ENCODE measurements at places on chromosomes 6 and 20. TPM values are rescaled to one million over a fixed set of nuclear protein-coding genes. Genes with fewer than 3 reads are reported as not detected.

DNA sequence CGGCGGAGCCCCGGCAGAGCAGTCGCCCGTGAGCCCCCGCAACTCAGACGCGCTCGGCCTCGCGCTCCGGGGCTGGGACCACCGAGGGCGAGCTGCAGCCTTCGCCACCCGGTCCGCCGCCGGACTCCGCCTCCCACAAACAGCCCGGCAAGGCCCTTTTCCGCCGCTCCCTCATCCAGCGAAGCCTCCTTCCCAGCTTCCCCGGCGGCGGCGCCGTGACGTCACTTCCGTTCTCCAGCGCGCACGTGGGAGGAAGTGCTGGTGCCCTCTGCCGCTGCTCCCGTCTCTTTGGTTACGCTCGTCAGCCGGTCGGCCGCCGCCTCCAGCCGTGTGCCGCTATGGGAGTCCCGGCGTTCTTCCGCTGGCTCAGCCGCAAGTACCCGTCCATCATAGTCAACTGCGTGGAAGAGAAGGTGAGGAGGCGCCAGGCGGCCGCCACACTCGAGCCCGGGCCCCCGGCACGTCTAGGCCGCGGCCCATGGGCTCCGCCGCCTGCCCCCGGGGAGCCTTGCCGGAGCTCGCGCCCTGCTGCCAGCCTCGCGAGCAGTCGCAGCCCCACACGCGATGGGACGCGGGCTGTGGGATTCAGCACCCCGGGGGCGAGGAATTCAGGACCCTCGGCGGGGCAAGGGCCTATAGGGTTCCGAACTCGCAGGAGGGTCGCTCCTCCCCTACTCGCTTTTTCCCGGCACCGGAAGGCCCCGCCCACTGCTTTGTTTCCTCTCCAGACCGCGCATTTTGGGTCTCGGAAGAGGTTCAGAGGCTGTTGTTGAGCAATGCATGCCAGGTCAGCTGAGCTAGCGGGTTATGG lies at the start of gene XRN2:
Gene XRN2, plus strand, starts transcription at position 271 of the 811 bp plus-strand sequence. Its CDS starts 68 bp downstream, at position 339.
- peak; percentile 96 for DNase-seq

GRCh38 chr20:38680500-38681306 lies 43.6 kb upstream of the SLC32A1 start:
- DNase-seq: peak; percentile 71

DNA sequence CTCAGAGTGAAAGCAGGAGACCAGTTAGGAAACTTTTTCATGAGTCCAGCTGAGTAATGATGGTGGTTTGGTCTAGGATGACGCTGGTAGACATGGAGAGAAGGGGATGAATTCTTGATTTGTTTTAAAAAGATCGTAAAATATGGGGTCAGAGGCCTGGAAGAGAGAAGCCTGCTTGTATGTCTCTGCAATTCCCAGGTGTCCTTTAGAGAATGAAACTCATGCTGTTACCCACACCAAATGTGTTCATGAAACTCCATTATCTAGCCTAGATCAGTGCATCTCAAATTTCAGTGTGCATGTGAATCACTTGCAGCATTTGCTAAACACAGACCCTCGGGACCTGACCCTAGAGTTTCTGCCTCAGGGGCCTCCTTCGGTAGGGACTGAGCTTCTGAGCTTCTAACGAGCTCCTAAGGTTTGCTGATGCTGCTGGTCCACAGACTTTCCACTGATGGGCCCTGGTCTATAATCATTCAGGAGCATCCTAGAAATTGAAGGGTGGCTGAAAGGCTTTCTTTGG lies 302.0 kb upstream of the PLCB4 start:
- no peak for DNase-seq

DNA sequence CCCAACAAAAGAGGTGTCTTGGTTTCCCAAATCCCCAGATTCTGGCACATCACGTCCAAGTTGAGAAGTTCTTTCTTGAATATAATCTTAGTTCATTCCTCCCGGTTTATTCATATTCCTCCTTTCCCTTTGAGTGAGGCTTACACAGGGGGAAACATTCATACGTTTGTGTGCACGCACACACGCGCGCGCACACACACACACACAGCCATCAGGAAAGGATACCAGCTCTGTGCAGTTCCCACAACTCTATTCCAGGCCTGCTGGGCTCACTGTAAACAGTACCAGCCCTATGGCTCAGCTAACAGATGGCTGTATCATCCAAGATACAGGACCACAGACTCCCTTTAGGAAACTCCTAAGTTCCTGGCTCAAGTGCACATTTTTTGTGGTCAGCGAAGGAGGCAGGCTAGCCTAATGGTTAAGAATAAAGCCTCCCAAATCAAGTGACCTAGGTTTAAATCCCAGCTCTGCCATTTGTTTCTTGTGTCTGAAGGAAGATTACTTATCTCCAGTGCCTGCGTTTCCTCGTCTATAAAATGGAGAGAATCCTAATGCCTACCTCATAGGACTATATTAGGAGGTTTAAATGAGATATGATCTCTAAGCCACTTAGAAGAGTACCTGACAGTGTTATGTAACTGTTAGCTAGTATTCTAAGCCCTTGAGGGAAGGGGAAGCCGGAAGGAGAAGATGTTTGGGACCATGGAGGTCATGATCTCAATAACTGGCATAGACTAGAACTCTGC lies 3.7 kb upstream of the TAF8 start:
- peak; percentile 44 for DNase-seq

DNA sequence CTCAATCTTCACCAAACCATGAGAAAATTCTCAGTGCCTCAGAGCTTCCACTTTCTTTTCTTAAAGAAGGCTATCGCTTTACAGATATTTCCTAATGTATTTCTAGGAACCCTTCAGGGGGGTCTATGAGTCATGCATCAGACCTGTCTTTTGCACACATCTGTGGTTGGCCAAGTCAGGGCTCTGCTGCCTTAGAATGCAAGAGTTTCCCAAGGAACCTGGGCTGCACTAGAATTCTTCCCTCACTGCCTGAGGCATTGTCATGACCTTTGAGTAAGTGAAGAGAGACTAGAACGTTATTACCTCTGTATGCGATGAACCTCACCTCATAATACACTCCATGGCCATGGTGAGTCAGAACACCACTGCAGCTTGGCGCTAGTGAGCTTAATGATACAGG lies 365.0 kb upstream of the ID4 start:
- no peak for DNase-seq

DNA sequence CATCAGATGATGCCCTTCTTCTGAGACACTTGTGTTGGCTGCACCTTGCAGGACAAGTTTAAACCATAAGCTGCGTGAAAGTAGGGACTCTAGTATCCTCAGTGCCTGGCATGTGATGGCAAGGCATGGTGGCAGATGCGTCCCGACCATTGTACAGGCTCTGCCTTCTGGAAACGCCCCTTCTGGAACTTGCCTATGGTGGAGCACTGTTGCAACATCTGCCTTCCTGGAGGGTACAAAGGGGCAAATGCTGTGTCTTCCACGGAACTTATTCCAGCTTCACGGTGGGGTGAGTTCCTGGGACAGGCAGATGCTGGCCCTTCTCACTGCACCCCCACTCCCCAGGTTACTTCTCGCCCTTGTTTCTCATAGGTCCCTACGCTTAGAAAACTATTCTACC lies 232.8 kb downstream of the THBS2 start:
- DNase-seq: no peak

DNA sequence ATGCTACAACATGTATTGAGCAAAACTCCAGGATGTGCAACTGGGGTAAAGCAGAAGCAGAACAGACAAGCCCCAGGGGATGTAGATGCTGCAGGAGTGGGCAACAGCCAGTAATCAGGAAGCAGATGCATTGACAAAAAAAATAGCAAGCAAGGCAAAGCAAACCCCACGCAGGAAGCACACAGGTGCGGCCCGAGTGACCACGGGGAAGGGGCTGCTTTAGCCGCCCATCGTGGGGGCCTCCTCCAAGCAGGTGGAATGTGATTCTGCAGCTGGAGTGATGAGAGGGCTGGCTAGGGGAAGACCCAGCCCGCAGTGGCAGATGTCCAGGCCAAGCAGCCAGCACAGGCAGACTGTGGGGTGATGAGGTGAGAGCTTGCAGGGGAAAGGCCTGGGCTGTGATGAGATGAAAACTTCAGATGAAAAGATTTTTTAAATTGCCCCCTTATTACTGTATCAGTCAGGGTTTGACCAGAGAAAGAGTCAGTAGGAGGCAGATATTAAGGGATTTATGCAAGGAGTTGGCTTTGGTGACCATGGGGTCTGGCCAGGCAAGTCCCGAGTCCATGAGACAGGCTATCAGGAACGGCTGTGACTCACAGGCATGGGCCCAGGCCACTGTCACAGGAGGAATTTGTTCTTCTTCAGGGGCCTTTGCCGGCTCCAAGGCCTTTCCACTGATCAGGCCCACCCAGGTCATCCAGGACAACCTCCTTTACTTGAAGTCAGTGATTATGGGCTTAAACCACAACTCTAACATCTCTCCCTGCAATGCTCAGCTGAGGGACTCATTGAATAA lies 207.6 kb downstream of the ANKRD60 start:
- no peak for DNase-seq

DNA sequence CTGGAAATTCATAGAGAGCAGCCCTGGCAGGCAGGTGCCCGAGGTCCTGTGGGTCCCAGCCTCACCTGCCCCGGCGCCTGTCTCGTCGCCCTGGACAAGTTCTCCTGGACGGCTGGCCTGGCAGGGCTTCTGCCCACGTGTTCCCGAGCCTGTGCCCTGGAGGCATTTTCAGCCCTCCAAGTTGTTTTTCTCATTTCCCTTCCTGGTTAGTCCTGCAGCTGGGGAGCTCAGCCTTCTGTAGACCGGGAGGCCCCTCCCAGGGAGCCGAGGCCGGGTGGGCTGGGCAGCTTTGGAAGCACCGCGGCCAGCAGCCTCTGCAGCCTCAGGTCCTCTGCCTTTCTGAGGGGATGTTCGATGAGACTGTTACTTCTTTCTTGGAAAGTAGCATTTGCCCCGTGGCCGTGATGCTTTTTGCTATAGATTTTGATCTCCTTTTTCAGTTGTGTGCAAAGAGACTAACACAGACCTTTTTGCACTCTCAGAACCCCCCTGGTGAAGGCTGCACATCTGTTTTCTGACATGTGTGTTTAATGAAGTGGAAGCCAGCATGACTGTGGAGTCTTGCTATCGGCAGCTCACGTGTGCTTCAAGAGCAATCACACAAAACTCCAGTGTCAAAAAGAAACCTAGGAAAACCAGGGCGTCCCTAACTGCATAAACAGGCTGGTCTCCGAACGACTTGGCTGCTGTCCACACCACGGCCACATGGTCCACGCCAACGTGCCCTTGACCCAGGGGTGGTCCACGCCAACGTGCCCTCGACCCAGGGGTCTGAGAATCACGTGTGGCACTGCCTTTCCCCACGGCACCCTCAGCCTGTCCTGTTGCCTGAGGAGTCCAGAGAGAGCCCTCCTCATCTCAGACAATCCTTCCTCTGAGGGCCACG lies 207.5 kb downstream of the SMOC2 start:
- no peak for DNase-seq

DNA sequence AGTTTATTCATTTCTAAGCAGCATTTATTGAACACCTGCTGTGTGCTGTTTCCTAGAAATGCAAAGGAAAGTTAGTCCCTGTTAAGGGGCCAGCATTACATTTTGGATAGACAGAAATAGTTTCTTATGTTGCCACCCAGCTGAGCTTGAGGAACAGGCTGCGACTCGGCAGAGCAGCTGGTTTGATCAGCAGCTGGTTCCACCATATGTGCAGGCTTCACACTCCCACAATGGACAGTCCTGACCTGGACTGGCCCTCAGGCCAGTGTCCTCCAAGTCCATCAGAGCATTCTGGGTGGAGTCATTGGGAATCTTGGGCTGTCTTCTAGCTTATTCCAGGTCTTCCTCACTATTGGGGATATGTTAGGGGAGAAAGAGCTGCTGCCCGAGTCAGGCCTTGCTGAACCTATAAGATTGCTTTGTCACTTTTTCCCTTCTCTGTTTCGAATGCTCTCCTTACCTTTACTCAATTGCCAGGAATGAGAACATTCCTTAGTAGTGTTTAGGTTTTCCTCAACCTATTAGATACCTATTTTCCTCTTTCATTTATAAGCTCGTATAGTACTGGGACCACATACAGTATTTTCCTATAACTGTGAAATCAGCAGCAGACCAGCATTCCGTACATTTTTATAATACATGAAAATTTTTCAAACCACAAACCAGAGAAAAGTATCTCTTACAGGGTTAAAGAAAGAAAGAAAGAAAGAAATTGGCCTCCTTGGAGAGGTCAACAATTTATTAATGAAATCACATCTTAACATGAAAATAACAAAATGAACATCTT lies 203.0 kb downstream of the FARS2 start:
- DNase-seq: peak; percentile 82

DNA sequence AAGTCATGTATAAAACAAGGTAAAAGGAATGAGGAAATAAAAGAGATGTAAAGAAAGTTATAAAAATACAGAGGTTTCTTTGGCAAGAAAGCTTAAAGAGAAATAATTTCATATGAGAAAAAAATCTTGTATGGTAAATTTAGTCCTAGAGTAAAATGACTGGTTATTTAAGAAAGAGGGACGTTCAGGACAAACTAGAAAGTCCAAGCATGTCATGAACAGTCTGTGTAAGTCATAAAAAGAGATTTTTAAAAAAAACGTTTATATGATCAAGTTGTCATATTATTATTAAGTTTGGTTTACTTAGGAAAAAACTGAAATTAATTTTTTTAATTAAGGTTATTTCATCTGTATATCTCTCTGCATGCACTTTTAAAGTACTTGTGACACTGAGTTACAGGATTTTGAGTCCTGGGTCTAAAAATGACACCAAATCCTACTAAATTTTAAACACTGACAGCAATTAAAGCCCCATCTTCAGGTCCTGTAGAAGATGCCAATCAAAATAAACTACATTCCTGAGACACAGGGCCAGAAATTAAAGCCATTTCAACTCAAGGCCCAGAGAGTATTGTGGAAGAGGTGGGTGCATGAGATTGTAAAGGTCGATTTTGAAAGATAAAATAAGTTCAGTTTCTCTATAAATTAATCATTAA lies 62.4 kb downstream of the AGPAT4 start:
- DNase-seq: no peak

DNA sequence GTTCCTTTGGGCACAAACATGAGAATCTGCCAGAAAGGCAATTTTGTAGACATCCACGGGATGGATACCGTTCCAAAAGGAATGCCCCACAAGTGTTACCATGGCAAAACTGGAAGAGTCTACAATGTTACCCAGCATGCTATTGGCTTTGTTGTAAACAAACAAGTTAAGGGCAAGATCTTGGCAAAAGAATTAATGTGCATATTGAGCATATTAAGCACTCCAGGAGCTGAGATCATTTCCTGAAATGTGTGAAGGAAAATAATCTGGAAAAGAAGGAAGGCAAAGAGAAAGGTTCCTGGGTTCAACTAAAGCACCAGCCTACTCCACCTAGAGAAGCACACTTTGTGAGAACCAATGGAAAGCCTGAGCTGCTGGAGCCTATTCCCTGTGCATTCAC lies 103.9 kb upstream of the ARG1 start:
- no peak for DNase-seq

RIMS4 gene
- total RNA-seq: not detected

ASIP gene
- not detected for total RNA-seq

TSBP1 gene
- total RNA-seq: not detected

HLA-DRB1 gene
- 0.21 TPM for total RNA-seq

C6orf15 gene
- total RNA-seq: 1.2 TPM

TCF21 gene
- total RNA-seq: not detected

GSS gene
- 79.3 TPM for total RNA-seq

Measured in myocyte (in vitro differentiated cells).